Pericardium fibroblast (primary cell): ENCODE measurements at places on chromosomes 5 and 9. TPM values are rescaled to one million over a fixed set of nuclear protein-coding genes. Genes with fewer than 3 reads are reported as not detected.

Gene PDE8B
- total RNA-seq, result 0.09 and 0.47 TPM in 2 replicates

Gene CTXN3
- not detected in 2 replicates for total RNA-seq

Gene DAPK1
- 16.5 and 49.4 TPM in 2 replicates for total RNA-seq

Gene CMYA5
- total RNA-seq, result 0.23 and 0.94 TPM in 2 replicates

Gene CLPTM1L
- total RNA-seq, result 86.4 and 119 TPM in 2 replicates

Gene SPINK6
- total RNA-seq, result not detected in 2 replicates

Gene SLC6A18
- not detected in 2 replicates for total RNA-seq

Gene SMU1
- 11.6 and 15.7 TPM in 2 replicates for total RNA-seq

Gene GHR
- 7.1 and 7.7 TPM in 2 replicates for total RNA-seq

Gene RANBP3L
- under 0.01 and 0.77 TPM in 2 replicates for total RNA-seq

Gene NMUR2
- not detected in 2 replicates for total RNA-seq

Gene FOXD4L3
- total RNA-seq, result not detected in 2 replicates

Gene IRX1
- 0.47 and 8.9 TPM in 2 replicates for total RNA-seq
